ENCODE measurements at places on chromosomes 16 and 17. TPM values are rescaled to one million over a fixed set of nuclear protein-coding genes. Genes with fewer than 3 reads are reported as not detected.

SPAG9 gene
- 475 TPM for total RNA-seq

INPP5K gene
- 49.5 TPM for total RNA-seq

CACNG4 gene
- total RNA-seq, result 62.3 TPM

SNX20 gene
- not detected for total RNA-seq

SYCE1L gene
- 2.8 TPM for total RNA-seq

Data from parietal lobe (tissue), 2 donors.